ENCODE measurements at places on chromosomes 5 and 9. TPM values are rescaled to one million over a fixed set of nuclear protein-coding genes. Genes with fewer than 3 reads are reported as not detected.

TAF1L gene
- total RNA-seq = not detected

SPINK7 gene
- not detected for total RNA-seq

FAM169A gene
- 6.2 TPM for total RNA-seq

AMBP gene
- total RNA-seq = 9.8 TPM

MTX3 gene
- total RNA-seq = 5.9 TPM

LIX1 gene
- not detected for total RNA-seq

SAP30L gene
- 25.9 TPM for total RNA-seq

SHOC1 gene
- total RNA-seq = not detected

POU5F2 gene
- not detected for total RNA-seq

Data from A549 treated with CpdA at 1 μM for 4 hours (cell line).